Activated gamma-delta T cell treated with Interleukin-2 at 50 U/mL for 16 hours (primary cell): ENCODE measurements at places on chromosomes 2 and 18.

DNA sequence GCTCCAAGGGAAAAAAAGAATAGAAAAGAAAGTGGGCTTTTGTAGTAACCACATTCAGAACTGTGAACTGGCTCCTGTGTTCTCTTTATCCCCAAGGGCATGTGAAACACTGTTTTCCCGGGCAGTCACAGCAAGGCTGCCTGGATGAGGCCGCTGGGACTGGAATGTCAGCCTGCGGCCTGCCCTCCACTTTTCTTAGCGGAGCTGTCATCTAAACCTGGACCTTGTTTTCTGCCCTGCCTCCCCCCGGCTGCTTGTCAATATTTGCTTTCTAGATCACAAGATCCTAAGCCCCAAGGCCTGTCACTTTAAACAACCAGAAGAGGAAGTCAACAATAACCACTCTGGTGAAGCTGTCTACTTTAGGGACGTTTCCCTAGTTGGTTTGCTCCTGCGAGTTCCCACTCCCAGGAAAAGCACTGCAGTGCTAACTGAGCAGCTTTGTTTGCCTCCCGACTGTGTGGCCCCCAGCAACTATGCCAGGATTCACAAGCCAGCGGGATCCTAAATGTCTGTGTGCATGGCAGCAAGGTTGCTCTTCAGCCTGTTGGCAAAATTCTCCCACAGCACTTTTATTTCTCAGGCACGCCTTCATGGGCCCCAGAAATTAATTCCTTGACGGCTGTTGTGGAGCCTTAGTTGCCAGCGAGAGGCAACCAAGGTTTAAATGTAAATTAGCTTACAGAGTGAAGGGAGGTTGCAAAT lies 30.6 kb downstream of the SOWAHC start:
- DNase-seq = no peak

- no peak for DNase-seq
Measured at GRCh38 chr2:63488118-63488713, 100.1 kb downstream of the WDPCP start.

DNA sequence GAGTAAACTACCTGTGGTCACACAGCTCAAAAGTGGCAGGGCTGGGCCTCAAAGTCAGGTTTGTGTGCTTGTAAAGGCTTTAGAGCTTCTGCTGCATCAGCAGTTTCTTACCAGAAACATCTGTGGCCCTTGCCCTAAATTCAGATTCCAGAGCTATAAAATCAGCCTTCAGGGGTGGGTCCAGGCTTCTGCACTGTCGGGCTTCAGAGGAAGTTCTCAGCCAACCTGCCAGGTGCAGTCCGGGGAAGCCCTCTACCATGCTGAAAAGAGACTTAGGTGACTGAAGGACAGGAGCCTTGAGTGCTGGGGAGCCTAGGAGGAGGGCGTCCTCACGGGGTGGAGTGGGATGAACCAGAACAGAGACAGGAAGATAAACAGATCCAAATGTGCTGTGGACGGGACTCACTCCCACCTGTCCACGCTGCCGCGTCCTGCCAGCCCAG lies 69.9 kb upstream of the HS6ST1 start:
- DNase-seq = no peak

DNA sequence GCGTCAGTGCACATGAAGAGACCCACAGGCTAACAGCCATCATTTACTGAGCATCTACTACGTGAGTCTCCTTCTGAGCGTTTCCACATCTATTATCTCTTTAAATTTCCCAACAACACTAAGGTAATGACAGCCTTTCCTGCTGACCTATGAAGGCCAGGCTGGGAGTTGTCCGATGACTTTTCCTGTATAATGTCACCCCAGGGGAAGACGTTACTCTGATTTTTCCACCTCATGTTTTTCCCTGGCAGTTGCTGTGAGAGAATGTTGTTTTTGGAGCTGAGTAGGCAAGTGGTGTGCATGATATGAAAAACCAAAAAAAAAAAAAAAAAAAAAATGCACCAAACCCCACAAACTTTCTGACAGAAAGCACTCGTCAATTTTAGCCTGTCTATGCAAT lies 207.6 kb downstream of the SLC8A1 start:
- DNase-seq = no peak

DNA sequence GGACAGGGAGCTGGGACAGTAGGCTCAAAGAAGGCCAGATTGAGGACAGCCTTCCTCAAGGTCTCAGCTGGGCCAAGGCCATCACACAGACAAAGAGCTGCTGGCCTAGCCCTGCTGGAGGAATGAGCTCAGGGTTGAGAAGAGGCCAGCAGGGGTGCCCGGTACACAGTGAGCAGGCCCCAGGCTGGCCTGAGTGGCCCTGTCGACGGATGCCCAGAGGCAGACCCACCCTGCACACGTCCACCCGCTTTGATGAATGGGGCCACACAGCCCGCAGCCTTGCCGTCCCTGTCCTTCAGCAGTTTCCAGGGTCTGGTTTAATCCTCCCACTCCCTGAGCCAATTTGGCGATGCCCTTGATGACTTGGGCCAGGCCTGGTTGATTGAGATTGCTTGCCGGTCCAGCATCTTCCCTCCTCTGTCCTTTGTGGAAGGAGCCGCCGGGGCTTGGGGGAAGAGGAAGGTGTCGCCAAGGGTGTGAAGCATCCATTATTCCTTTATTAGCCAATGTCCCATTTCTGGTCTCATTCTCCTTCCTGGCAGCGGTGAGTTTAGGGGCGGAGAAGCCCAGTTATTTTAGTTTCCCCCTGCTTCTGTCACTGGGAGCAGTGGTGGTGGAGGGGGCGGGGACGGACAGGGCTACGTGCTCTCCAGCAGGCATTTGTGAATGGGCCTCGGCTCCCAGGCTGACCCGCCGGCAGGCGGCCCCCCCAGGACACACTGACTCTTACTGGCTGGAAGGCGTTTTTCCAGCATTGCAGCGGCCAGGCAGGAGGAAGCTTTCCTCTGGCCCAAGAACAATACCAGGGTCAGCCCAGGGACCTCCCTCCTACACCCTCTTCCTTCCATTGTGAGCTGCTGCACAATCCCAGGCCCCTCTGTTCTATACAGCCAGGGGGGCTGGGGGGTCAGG lies 141.8 kb downstream of the CTIF start:
- DNase-seq = no peak

DNA sequence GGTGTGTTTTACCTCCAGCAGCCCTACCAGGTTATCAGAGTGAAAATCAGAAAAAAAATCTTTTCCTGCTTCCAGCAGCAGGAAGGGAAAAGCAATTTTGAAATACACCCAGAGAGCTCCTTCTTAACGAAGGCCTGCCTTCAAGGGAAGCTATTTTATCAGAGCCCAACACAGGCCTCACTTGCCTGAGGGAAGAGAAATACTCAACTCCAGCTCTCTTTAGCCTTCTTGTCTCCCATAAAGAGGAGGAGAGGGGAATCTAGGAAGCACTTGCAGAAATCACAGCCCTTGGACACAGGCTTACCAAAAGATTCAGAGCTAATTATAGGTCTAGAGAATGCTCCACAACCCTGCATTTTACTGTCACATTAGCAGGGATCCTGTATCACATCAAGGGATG lies 896.1 kb upstream of the CNTNAP5 start:
- DNase-seq = no peak

DNA sequence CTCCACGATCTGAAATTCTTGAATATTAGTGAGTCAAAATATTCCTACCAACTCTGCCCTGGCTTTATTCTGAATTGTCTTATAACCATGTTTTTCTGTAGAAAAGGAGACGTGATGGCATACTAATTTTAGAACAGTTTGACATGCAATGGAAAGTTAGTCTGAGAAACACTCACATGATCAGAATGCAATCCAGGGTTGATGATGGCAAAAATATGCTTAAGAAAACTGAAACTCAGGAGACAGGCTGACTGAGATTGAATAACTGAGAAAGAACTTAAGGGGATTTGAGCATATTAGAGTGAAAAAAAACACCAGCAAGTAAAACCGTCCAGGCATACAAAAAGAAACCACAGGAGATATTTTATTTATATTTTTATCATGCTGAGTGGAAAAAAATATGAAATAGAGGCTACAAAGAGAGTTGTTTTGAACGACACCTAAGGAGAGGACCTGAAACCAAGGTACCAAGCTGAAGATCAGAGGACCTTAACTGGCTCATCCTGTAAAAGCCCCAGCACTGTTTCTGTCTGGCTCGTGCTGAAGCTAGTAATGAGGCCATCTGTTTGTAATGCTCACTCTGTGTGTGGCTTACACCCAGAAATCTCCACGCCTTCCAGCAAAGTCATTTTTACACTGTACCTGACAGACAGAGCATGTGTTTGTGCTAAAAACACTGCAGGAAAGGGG lies 437.2 kb upstream of the PKDCC start:
- DNase-seq = no peak

- DNase-seq = no peak
Measured at GRCh38 chr2:68997401-68997800, 15.6 kb upstream of the ANTXR1 start.

- no peak for DNase-seq
Measured at GRCh38 chr2:121297217-121297830, 12.3 kb upstream of the TFCP2L1 start.

DNA sequence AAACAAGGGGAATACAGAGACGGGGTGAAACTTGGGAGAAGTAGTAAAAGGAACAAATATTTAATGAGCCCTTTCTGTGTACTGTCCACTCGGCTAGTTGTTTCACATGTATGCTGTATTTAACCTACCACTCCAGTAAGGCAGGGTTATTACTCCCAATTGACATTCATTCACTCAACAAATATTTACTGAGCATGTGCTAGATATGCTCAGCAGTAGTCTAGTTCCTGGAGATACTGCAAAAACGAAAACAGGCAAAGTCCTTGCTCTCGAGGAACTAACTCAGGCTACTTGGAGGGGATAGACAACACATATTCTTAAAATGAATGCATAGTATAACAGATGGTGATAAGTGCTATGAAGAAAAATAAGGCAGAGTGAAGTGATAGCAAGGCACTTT lies 207.3 kb downstream of the SS18 start:
- no peak for DNase-seq

DNA sequence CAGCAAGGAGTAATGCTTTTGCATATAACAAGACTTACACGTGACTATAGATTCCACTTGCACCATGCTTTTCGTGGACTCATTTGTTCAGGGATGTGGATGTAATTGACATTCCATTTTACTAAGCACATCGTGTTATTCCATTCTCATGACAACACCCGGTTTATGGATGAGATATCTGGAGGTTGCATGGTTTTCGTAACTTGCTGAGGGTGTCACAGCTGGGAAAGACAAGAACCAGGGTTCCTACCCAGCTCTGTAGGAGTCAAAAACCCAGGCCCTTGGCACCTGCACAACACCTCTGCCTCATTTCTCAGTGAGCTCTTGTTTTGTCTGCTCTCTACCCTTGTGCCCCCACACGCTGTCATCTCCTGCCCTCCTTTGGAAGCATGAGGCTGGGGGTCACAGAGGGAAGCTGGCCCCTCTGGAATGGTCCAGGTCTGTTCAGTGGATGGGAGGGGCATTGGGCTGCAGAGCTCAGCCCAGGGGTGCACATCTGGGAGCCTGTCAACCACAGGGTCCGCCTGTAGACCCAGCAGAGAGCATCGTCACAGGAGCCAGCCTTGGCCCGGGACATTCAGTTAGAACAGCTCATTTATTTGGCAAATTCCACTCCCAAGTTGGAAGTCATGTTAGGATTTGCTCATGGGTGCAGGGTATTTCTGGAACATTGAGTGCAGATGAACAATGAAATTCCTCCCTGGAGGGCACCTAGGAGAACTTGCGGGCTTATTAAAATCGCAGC lies 120.1 kb upstream of the TWIST2 start:
- DNase-seq = no peak
